Activated T-cell treated with anti-CD3 and anti-CD28 coated beads, Interleukin-2, amount 50 U/mL, for 72 hours (primary cell): ENCODE measurements at places on chromosomes 2 and 18.

DNA sequence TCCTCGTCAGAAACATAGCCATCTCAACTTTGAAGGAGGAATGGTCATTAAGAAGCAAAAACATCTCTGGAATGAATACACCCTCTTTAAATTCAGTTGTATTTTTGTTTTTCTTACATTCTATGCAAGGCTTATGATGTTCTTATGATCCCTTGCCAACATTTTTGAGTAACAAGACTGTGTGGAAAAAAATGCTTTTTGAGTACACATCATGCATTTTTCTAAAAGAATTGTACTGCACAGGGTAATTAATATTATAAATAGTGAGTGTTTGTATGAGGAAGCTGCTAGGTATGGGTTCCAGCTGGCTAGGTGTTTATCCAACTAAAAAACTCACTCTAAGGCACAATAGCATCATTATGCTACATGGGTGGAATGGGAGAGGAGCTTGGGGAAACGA, 59.0 kb upstream of the SPATS2L start:
- DNase-seq: no peak

DNA sequence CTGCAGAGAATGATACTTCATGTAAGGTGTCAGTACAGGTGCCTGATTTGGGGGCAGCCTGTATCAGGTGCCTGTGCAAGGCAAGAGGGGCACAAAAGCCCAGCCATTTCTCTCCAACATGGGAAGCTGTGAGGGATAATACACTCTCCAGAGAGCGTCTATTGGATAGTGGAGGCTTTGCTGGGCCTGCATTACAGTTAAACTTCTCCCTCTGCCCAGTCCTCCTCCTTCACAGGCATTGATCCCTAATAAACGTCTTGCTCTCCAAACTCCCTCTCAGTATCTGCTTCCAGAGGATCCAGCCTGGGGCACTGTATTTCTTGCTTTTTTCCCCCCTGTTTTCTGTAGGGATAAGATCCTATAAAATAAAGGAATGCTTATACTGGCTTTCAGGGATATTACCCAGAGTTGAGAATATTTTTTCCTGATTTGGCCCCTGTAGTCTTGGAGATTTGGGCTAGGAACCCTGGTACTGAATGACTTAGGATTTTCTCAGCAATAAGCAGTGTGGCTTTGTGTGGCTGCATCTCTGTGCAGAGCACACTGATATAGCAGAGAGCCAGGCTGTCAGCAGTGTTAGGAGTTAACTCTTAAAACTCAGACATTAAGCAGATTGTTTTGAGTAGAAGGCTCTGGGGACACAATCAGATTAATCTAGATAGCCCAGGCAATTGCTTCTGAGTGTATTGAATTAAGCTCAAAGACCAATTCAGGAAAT, 330.6 kb downstream of the CYRIA start:
- DNase-seq: no peak

DNA sequence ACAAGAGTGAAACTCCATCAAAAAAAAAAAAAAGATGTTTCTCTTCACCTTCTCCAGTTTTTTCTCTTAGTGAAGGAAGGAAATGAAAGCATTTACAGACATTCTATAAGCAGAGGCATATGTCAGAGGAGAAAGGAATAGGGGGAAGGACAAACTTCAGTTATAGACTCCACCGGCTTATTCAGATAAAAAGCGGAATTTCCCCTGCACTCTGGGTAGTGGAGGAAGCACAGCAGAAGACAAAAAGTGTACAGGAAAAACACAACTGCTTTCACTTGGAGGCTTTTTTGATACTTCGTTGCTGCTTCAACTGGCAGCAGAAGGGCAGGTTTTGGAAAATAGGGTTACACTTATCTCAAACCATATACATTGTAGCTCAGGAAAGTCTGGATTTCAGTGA, 3.2 kb upstream of the MGAT4A start:
- no peak for DNase-seq

DNA sequence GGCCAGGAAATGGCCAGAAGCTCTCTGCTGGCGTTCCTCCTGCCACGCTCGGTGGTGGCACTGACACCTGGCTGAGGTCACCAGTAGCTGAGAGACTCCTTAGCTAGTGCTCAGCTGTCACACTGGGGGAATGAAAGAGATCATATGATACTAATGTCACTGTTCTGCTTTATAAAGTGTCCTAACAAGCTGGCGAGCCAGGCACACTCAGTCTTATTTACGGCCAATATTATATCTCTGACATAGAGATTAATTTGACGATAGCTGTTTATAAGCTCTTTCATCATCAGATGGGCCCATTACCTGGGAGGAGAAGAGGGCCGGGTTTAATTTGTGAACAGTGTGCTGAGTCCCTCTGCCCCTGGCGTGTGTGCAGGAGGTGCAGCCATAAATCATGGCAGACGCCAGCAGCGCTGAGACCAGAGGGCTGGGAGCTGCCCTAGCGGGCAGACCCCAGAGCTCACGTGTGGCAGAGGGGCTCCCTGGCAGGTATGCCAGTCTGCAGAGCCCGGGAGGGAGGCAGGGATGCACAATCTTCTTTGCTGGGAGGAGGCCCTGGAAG, 246.5 kb downstream of the HAUS1 start:
- DNase-seq: no peak

DNA sequence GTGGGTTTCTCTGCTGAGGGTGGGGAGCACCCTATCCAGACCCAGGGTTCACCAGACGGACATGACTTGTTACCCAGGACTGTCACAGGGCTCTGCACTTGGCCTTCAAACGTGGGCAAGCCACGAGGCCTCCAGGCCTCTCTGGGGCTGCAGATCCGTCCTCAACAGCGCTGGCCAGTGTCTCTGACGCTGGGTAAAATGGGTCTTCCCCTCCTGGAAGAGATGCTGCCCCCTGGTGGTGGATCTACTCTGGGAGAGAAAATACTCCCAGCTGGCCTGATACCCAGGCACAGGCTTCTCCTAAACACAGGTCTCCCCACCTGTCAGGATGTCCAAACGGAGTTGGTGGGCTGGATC, 3.7 kb downstream of the GPR17 start:
- DNase-seq: peak; percentile 89

GRCh38 chr2:238702276-238703052, 145.4 kb upstream of the TWIST2 start:
- DNase-seq: no peak

GRCh38 chr2:60336442-60337141, 216.9 kb downstream of the BCL11A start:
- no peak for DNase-seq

GRCh38 chr18:22465859-22466457, 48.2 kb upstream of the CTAGE1 start:
- DNase-seq: peak; percentile 3

- no peak for DNase-seq
Measured at GRCh38 chr2:53051157-53051556, 716.4 kb upstream of the CHAC2 start.

DNA sequence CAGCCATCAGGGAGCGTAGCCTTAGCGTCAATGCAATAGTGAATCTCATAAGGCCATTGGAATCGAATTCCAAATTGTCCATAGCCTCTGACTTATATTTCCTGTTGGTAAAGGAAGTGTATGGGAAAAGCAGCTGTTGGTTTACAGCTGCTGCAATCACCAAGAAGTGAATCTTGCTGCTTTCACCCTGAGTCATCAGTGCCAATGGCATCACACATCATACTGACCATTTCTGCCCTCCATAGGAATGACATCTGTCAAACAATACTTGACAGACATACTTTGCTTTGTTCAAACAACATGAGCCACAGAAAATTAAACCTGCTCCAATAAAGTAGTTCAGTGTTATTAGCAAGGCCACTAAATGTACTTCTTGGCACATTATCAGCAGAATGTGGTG, 111.2 kb upstream of the KLHL29 start:
- no peak for DNase-seq
